AG20443 (cell line): ENCODE measurements at places on chromosomes 2 and 18.

GRCh38 chr2:12577567-12578253, 139.0 kb upstream of the TRIB2 start:
- no peak for DNase-seq

DNA sequence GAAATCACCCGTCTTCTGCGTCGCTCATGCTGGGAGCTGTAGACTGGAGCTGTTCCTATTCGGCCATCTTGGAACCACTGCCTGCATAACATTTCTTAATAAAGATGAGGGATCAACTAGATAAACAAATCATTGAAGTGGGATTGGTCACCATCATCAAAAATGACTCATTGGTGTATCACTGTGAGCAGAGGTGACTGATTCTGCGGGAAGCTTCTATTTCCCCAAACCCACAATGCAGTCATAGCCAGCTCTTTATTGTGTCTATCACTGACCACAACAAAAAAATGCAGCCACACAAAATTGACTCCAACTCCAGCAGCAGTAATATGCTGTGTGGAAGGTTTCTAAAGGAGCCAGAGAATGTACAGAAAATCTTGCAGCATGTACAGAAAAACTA, 630.7 kb upstream of the HS6ST1 start:
- DNase-seq, result no peak

GRCh38 chr2:222869252-222869560, 8.4 kb downstream of the ACSL3 start:
- DNase-seq, result no peak

DNA sequence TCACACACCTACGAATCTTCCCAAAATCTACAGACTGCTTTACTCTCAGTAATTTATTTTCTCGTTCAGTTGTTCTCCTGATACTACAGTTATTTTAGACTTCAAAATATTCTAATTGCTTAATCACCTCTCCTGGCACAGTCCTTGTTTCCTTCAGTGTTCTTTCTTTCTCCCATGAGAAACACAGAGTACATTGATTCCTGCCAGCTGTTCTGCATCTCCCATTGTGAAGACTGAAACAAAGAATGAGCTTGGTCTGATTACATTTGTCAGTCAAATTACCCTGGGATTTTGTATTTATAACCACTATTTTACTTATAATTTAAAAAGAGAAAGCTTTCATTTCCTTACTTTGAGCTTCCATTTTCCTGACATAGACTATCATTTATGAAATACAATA, 63.9 kb upstream of the TANK start:
- DNase-seq, result no peak

DNA sequence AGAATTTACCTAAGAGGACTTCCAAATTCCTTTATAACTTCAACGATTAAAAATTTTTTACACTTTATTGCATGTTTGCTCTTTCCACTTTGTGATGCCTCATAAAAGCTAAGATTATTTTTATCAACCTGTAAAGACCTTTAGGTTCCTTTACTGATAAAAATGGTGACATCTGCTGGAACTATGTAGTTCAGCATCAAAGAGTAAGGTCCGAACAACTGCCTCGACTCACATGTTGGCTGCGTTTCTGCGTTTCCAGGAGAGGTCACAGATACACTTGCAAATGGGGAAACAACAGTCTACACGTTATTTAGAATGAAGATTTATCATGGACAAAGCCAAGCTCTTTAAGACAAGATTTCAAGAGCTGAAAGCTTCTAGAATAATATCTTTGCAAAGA, 18.8 kb upstream of the TMX3 start:
- no peak for DNase-seq

DNA sequence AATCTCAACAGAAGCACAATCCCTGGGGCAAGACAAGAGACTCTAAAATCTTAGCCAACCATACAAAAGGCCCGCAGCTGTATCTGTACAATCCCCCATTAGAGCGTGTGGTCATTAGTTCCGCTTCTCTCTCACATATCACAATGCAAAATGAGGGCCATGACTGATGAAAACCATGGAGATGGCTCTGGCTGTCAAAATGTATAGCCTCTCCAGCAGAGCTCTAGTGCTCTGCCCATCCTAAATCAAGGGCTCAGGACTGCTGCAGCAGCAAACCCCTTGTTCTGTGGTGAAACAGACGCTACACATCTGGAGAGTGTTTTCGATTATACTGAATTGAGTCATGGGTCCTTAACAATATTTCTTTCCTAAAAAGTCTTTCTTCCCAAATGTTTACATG, 221.0 kb downstream of the PID1 start:
- DNase-seq, result peak; percentile 11

DNA sequence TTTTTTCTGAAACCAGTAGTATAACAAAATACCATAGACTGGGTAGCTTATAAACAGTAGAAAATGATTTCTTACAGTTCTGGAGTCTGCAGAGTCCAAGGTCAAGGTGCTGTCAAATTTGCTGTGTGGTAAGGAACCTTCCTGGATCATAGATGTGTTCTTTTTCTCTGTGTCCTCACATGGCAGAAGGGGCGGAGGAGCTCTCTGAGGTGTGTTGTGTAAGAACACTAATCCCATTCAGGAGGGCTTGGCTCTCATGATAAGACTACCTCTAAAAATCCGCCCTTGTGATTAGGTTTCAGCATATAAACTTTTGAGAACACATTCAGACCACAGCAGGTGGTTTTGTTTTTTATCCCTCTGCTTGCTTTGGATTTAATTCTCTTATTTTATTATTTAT, 25.7 kb downstream of the ANKRD62 start:
- DNase-seq, result no peak

GRCh38 chr18:6311456-6312215, 103.1 kb downstream of the L3MBTL4 start:
- DNase-seq, result no peak

- DNase-seq, result no peak
Observed at GRCh38 chr2:151205571-151205970, 56.1 kb downstream of the RBM43 start.

- DNase-seq, result peak; percentile 25
Observed at GRCh38 chr2:86087936-86088850, 17.5 kb downstream of the POLR1A start.

DNA sequence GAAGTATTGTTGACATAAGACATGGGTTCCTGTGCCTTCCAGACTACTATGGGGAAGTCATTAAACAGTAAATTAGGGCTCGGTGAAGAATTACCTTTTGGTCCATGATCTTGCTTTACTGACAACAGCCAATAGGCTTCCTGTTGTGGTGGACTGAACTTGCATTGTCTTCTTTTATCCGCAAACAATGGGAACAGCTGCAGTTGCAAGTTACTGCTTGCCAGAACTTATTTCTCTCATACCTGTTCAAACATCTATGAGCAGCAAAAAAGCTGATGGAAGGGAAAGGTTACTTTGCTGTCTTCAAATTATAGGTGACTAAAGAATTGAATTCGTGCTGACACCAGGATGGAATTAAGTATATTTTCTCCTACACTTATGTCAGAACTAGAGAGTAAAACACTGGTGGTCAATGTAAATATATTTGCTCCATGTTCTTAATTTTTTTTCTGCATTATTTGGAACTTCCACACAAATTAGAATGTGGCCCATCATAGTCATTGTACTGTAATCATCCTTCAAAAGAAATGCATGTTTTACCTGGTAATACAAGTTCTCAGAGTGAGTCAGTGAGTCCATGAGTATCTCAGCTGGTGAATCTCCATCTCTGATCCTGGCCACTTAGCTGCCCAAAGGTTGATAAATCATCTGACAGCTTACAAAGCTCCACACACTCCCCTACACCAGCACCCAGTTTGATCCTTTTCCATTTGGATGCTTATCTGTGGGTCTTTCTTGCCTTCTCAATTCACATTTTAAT, 37.3 kb upstream of the RNF152 start:
- no peak for DNase-seq

DNA sequence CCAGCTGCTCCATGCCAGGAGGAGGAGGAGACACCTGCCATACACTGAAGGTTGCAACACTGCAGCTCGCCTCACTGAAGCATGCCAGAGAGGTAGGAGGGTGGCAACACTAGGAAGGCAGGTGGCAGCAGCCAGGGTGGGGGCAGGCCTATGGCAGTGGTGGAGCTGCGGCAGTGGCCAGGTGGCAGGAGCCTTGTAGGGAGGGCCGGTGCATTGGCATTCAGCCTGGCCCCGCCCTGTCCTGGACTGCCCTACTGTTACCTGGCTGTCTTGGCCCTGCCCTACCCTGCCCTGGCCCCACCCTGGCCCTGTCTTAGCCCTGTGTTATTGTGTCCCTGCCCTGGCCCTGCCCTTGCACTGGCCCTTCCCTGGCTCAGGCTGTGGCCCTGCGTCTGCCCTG, 7.4 kb upstream of the ANKRD62 start:
- no peak for DNase-seq

DNA sequence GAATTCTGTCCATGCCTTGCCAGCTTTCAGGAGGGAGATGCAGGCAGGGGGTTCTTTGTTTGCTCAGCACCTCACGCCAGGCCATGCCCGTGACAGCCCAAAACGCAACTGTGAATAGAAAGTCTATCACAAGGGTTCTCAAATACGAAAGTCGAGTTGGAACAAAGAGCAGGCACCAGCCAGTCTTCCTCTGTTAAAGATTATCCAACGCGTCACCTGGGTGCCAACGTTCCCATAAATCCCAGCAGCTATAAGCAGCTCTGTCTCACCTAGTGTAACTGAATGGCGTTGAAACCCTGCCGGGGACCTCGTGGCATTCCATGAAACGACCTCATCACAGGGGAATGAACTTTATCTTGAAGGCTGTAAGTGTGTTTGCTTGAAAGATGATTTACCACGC, 84.8 kb upstream of the GATA6 start:
- no peak for DNase-seq

- no peak for DNase-seq
Observed at GRCh38 chr2:239241431-239241960, 159.3 kb downstream of the HDAC4 start.

DNA sequence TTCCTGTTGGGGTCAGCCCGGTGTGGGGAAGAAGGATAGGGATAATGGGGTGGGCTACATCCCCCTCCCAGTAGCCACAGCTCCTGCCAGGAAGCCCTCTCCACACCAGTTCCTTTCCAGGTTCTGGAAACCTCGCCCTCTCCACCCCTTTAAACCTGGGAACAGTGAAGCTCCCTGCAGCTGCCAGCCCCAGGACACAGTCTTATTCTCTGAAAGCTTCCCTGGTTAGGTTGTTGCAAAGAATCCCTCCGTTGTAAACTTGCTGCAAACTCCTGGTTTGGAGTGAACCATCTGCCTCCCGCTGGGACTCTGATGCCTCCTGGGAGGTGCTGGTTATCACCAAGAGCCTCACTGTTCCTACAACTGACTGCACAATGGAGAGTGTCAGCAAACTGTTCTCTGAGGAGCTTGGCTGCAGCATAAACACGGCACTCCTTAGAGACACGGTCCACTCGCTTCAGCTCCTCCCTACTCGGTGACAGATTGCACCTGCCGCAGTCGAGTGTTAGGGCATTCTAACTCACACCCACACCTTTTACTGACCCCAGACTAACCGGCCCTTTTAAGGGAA, 261.8 kb upstream of the RAB6C start:
- no peak for DNase-seq

GRCh38 chr2:216737676-216738075, 42.3 kb upstream of the IGFBP5 start:
- DNase-seq, result no peak

- peak; percentile 60 for DNase-seq
Observed at GRCh38 chr18:2898186-2898640, 51.4 kb downstream of the EMILIN2 start.

DNA sequence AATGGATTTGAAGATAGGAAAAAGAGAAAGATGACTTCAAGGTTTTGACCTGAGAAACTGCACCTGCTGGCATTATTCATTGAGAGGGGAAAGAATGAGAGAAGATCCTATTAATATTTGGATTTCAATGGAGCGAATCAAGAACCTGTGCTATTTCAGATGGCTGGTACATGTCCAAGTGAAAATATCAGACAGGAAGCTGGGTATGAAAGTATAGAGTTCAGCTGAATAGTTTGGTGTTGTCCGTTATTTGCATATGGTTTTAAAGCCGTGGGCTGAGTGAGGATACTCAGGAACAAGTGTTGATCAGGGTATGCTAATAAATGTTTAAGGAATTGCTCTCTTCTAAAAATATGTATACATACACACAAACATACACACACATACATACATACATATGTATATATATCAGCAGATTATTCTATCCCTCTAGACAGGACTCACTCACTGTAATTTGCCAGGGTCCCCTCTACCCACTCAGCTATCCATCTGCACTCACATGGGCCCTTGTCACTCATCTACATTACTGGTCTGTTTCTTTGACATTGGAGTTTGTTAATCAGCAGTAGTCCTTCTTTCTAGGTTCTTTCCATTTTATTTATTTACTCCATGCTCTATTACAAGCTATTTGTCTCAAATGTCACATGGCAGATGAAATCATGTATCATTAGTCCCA, 33.9 kb upstream of the IKZF2 start:
- DNase-seq, result no peak

GRCh38 chr2:238865744-238866355, 18.0 kb downstream of the TWIST2 start:
- DNase-seq, result no peak

DNA sequence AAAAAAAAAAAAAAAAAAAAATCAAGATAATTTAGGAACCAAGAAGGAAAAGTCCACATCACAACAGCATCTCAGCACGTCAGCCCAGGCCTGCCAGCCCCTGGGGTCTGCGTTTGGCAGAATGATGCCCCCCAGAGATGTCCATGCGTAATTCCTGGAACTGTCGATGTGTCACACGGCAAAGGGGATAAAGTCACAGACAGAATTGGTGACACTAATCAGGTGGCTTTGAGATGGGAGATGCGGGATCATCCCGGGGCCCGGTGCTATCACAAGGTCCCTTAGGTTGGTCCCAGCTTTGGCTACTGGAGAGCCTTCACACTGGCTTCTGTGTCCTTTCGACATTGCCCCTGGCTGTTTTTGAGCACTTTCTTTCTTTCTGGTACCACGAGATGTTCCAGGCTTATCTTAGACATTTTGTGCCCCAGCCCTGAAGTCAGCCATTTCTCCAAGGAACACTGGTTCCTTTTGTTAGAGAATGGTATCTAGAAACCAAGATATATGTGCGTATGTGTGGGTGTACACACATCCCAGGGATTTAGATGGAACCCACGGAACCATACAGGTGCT, 20.7 kb downstream of the RAMP1 start:
- no peak for DNase-seq

DNA sequence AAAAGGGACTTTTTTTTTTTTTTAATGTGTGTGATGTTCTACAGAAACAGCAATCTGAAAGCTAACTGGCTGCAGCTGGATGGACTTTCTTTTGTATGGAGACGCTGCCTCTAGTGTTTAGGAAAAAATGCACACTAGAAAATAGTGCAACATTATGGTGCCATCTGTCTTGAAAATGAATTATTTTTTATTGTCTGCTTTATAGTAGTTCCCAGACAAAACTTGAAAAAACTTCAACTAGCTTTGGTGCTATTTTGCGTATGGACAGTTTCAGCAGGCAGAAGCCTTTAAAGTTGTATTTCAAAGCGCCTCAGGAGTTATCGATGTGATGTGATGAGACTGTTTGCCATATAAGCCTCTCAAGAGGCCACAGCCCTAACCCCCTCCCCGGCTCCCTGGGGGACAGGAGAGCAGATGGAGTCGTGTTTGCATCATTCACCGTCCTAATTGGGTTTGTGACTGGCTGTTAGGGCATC, 86.9 kb downstream of the LTBP1 start:
- DNase-seq, result peak; percentile 61

DNA sequence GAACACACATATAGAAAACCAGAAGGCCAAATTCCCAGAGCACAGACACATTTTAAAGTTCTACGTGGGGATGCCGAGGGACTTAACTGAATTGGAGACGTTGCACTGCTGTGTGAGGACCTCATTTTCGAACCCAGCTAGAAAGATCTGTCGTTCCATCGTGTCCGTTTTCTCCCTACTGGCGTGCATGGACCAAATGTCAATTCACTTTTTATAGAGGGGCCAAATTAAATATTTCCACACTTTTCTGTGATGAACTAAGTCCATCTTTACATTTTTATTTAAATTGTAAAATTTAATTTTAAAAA, 692 bp upstream of the TSHZ1 start:
- no peak for DNase-seq
